ENCODE measurements at places on chromosomes 5 and 9. TPM values are rescaled to one million over a fixed set of nuclear protein-coding genes. Genes with fewer than 3 reads are reported as not detected.

GLIPR2 gene
- total RNA-seq: 52.2 TPM

GMCL2 gene
- not detected for total RNA-seq

IQGAP2 gene
- total RNA-seq: 12.9 TPM

BARHL1 gene
- total RNA-seq: not detected

C1QTNF3 gene
- 11.9 TPM for total RNA-seq

PURA gene
- 43.5 TPM for total RNA-seq

GPSM1 gene
- total RNA-seq: 17.0 TPM

MUSK gene
- 0.88 TPM for total RNA-seq

SNCB gene
- total RNA-seq: not detected

DNA sequence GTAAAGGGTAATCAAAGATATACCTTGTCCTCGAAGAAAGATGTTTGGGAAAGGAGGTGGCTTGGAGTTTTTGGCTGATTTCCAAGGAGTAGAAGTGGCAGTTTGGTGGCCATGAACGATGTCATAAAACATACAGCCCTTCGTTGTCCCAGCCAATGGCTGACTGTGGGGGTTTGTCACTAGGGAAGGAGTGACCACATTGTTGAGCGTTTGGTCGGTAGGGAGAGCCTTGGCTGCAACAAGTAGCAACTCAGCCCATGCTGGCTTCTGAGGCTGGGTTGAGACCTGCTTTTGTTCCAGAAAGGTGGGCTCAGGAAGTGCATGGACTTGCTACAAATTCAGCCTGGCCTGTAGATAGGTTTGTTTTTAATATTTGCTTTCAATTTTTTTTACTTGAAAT is 128.3 kb downstream of the BOD1 start:
- DNase-seq: no peak

- peak; percentile 65 for DNase-seq
These were observed 23.1 kb upstream of the SH3PXD2B start for GRCh38 chr5:172477466-172477865.

DNA sequence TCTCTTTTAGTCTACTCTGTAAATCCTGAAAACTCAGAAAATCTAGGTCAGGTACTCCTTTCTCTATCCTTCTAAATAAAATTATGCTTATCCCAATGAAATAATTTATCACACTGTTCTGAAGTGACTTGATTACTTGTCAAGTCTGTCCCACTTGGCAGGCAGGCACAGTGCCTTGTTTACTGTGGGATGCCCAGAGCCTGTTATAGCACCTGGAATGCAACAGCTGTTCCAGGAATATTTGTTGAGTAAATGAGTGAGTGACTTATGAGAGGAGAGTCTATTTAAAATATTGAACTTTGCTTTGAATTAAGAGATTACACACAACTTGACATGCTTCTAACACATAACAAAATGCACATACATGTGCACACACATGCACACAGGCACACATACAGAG is 130.0 kb downstream of the MPDZ start:
- DNase-seq: no peak

DNA sequence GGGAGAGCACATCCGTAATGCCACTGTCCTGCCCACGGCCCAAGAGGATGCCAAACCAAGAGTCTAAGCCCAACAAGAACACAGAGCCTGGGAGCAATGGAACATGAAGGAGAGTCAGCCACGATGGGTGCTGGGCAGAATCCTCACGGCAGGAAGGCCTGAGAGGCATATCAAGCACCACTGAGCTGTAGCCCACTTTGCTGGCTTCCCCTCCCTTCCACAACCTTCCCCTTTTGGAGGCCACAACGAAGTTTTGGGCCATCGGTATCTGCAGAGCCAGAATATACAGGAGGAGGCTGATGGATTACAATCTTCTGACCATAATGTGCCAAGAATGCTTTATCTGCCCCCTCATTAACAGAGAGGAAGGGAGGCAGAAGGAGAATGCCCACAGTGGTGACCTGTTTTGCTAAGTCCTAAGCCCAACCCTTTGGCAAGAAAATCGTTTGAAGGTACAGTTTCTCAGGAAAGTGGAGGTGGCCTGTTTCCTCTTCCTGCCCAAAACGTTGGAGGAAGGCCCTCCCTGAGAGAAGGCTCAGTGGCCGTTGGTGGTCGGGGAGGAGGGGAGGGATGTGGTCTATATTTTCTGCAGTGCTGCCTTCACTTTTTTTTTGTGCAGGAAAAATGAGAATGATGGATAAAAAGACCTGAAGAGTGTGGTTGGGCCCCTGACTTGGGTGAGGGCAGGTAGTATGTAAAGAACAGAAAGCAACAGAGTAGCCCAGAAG is 26.2 kb downstream of the MACROH2A1 start:
- DNase-seq: no peak

DNA sequence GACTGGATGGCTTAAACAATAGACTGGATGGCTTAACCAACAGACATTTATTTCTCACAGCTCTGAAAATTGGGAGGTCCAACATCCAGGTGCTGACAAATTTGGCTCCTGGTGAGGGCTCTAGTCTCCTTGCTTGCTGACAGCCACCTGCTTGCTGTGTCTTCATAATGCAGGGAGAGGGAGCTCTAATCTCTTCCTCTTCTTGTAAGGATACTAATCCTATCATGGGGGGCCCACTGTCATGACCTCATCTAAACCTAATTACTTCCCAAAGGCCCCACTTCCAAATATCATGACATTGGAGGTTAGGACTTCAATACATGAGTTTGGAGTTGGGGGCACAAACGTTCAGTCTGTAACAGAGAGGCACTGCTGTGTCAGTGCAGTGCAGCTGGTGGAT is 26.4 kb downstream of the FOXD1 start:
- no peak for DNase-seq

GRCh38 chr9:76758476-76758875 is 5.8 kb upstream of the PCA3 start:
- no peak for DNase-seq

DNA sequence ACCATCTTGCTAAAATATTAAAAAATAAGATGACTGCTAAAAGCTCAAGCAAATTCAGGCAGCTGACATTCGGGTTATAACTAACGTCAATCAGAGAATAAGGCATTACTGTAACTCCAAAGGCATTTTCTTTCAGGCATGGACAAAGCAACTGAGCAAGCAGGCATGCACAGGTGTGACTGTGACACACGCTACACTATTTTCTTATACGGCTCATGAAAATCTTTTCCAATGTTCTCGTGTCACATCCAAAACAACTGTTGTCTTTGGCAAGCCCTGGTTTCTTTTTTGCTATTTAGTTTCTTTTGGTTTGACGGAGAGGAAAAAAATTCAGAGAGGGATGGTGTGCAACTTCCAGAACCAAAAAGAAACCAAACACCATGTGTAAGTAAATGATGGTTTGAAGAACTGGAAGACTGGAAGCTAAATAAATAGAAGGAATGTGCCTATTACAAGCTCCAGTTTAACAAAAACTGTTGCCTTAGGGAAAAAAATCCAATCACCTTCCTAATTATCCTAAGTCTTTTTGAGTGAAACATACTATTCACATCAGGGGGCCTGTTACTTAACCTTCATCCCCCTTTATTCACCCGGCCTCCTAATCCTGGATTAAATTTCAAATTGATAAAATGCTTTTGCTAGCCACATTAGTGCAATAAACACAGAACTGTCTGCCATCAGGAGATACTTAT is 277.6 kb downstream of the PSAT1 start:
- DNase-seq: no peak

DNA sequence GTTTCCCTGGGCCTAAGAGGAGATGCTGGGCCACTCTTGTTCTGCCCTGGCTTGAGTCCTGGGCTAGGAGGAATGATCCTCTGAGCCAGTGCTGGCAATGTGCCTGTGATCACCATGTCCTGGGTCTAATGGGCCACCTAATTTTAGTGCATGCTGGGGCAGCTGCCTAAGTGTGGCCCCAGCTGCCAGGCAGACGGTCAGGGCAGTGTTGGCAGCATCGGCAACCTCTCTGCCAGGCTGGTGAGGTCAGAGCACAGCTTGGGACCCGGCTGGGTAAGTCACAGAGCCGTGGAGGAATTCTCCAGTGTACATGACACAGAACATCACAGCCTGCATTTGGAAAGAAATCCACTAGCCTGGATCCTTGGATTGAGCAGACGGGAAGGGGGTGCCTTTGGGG is 21.4 kb upstream of the PITX1 start:
- no peak for DNase-seq

- no peak for DNase-seq
These were observed 17.4 kb downstream of the C9orf153 start for GRCh38 chr9:86242071-86242470.

DNA sequence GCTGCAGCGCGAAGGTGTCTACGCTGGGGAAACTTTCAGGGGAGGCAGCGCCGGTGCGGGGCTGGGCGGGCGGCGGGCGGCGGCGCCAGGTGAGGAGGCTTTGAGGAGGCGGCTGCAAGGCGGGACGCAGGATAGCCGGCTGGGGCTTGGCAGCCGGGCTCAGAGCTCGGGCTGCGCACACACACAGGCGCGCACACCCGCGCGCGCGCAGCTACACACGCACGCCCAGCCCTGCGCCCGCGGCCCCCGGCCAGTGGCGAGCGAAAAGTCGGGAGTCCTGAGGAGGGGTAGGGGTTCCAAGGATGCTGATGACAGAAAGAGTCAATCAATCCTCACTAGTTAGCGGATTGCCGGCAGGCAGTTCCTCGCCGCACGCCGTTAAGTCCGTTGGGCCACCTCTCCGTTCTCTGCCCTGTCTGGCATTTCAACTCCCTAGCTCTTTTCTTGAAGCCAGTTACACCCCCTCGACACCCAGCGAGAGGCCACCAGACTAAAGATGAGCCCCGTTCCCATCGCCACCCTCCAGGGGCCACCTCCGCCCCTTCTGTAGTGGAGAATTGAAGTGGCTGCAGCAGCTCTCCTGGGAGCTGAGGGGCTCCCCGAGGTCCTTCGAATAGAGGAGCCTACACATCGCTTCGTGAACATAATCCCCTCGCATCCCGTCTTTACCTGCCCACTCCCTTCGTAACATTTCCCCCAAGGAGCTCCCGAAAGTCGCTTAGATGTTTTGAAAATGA is 1640.3 kb upstream of the C9orf72 start:
- peak; percentile 78 for DNase-seq

DNA sequence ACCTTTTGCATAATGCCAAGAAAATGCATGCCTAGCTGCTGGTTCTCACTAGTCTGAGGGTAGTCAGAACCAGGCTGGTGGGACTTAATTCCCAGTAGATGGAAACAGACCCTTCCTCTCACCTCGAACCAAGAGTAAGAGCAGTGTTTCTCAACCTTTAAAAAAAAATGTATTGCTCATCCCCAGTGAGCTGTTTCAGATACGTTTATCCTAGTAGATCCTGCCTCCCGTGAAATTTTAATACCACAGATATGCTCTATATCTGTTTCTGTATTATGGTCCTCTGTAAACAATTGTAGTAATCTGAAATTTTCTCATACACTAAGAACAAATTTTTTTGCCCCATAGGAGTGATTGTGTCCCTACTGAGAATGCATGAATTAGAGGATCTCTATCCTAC is 86.2 kb downstream of the TEK start:
- no peak for DNase-seq

DNA sequence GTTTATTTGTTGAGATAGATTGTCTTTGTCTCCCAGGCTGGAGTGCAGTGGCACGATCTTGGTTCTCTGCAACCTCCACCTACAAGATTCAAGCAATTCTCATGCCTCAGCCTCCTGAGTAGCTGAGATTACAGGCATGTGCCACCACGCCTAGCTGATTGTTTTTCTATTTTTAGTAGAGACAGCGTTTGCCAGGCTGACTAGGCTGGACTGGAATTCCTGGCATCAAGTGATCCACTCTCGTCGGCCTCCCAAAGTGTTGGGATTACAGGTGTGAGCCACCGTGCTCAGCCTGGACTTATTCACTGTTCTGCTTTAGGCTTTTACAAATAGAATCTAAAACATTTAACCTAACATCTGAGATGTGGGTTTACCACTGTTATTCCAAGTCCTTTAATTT is 91.3 kb downstream of the COMMD10 start:
- DNase-seq: no peak

DNA sequence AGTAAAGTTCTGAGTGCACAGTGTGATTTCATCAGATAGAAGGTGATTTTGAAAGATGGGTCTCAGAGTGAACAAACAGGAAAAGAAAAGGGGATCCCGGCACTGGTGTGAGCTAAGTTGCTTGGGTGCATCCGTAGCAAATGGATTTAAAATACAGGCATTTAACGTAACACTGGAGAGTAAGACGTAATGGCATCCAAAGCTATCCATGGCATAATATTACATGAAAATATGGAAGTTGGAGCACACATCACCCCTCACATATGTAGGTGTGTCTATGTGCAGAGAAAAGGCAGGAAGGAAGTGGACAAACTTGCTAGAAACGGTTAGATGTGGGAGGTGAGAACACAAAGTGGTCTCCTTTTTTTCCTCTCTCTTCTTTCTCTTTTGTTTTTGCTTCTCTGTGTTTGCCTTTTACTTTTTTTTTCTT is 38.2 kb upstream of the SEMA4D start:
- no peak for DNase-seq

- no peak for DNase-seq
These were observed at the start of gene SUSD3 for GRCh38 chr9:93058355-93059010. TSS of gene SUSD3 (plus strand) at chr9:93058701. CDS start at chr9:93058743, 42 bp downstream.

GRCh38 chr9:4118666-4119065 is 181.2 kb downstream of the GLIS3 start:
- DNase-seq: no peak

DNA sequence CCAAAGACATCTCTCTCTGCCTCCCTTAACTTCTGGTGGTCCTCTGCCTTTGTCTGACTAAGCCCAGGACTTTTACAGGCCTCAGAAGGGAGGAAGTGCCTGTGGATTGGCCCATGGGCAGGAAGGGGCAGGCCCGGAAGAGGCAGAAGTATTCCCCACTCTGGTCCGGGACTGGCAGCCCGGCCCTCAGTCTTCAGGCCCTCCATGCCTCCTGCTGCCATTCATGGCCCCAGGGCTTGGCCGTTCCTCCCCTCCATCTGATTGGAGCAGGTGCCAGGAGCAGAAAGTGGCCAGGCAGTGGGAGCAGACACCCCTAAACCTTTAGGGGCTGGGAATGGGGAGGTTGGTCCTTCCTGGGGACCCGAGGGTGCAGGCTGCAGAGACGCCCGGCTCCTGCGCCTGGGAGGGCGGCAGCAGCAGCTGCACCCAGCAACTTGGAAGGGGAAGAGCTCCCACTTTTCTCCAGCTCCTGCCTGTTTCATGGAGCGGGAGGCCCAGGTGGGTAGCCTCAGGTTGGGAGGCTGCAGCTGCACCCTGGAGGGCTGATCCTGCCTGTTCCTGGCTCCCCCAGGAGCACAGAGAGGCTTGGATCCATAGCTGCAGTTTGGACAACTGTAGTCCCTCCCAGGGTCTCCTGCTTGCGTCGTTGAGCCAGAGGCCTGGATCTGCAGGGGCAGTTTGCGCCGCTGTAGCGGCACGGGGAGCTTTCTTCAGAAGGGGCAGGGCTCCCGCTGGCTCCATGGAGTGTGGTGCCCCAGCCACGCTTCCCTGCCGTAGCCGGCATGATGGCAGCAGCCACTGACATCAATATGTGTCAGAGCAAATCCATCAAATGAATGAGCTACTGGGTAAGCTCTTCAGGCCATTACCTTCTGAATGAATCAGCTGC is 661.5 kb upstream of the NUDT12 start:
- DNase-seq: no peak

GRCh38 chr9:14346231-14346791 is 32.4 kb upstream of the NFIB start:
- DNase-seq: peak; percentile 85

DNA sequence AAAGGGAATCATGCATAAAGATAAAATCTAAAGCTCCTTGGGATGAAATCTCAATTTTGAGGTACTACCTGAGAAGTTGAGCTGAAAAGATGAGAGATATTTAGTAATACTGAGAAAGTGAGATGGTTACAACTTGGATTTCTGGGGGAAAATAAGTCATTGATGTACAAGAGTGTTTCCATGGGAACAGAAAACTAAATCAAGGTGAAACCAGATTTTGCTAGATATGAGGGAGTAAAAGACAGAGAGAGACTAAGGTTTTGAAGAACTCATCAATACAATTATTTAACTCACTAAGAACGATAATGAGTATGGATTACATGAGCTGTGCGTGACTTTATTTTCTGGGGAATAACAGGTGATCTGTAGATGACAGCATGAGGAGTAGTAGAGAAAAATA is 10.2 kb upstream of the ST8SIA4 start:
- no peak for DNase-seq
